Gastroesophageal sphincter (tissue), 4 donors: ENCODE measurements at places on chromosomes 5 and 9.

GRCh38 chr9:95864852-95865580 is 10.5 kb upstream of the ERCC6L2 start:
- ATAC-seq: no peak

- no peak for ATAC-seq
These were observed 54.7 kb upstream of the ZFR start for GRCh38 chr5:32499261-32499660.

DNA sequence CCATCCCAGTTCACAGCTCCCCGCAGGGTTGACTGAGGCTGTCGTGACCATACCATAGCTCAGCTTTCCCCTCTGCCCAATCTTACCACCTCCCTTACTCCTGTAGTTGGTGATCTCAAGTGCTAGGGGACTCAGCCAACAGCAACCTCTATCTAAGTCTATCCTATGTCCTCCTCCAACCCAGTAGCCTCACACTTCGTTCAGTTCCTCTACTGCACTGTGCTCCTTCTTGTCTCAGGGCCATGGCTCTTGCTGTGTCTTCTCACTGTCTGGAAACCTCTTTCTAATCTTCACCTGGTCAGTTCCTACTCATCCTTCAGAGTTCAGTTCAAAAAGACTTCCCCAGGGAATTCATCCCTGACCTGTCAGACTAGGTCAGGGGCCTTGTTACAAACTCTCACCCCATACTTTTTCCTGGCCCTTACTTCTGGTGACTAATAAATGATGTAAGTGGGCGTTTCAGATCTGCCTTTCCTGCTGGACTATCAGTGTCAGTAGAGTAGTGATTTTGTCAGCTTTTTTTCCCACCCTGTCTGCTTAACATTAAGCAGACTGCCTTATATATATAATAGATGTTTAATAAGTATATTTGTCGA is 53.6 kb upstream of the NR3C1 start:
- no peak for ATAC-seq

GRCh38 chr9:134564431-134565170 is 77.0 kb upstream of the COL5A1 start:
- ATAC-seq: no peak
